Prostate gland (tissue), 2 donors: ENCODE measurements at places on chromosomes 2 and 18. TPM values are rescaled to one million over a fixed set of nuclear protein-coding genes. Genes with fewer than 3 reads are reported as not detected.
A peak's percentile ranks its signal among the peaks of the same experiment; 100 is the strongest.

- no peaks in the 10 kb centered on the region for H3K4me1 ChIP-seq
- DNase-seq: no peak
- no peak overlapping the region for H3K4me3 ChIP-seq
- H3K27ac ChIP-seq: no peak overlapping the region
- no peaks in the 10 kb centered on the region for H3K36me3 ChIP-seq
These were observed 70.3 kb downstream of the VAPA start for GRCh38 chr18:9984080-9984479.

DNA sequence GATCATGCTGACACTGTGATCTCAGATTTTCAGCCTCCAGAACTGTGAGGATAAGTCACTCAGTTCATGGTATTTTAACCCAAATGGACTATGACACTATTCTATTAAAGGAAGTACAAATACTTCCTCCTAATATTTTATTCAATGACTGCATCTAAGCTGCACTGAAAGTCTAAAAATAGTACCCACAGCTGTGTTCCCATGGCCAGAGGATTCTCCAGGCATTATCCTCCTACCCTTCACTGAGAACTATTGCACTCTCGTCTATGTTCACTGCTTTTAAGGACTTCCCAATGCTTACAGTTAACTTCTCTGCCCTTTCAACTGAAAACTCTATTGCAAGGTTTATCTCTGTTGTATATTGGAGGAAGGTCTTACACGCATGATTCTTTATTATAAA is 15.2 kb downstream of the LRATD1 start:
- no peak overlapping the region for H3K4me3 ChIP-seq
- DNase-seq: no peak
- H3K4me1 ChIP-seq: no peaks in the 10 kb centered on the region
- H3K27ac ChIP-seq: no peak overlapping the region
- no peaks in the 10 kb centered on the region for H3K27me3 ChIP-seq

DNA sequence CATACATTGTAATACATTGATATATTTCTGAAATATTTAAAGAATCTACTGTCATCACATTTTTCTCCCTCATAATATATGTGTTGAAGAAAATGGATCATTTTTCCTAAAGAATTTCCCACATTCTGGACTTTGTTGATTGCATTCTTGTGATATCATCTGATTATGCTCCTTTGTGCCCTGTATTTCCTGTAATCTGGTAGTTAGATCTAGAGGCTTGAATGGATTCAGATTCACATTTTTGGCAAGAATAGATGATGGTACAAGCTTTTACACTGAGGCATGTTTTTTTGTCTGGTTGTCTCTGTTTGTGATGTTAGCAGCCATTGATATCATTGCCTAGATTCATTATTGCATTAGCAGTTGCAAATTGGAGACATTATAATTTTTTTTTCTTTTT is 13.4 kb downstream of the UBXN2A start:
- no peak overlapping the region for H3K4me3 ChIP-seq
- H3K27ac ChIP-seq: no peak overlapping the region
- H3K36me3 ChIP-seq: no peaks in the 10 kb centered on the region

The MBOAT2 gene
- 20.3 TPM for total RNA-seq

- peak; percentile 89 for DNase-seq
- peak within 1 kb of the TSS; percentile 80 for H3K4me3 ChIP-seq
- no peaks in the 10 kb centered on the region for H3K27me3 ChIP-seq
These were observed at the start of gene PCBP1 for GRCh38 chr2:70086838-70087701. TSS of gene PCBP1 (plus strand) at chr2:70087477. CDS start at chr2:70087744, 267 bp downstream.

- H3K27ac ChIP-seq: no peak overlapping the region
- H3K36me3 ChIP-seq: no peaks in the 10 kb centered on the region
- H3K4me3 ChIP-seq: no peak overlapping the region
- DNase-seq: no peak
- H3K27me3 ChIP-seq: no peaks in the 10 kb centered on the region
- no peaks in the 10 kb centered on the region for H3K4me1 ChIP-seq
These were observed 80.9 kb upstream of the FOSL2 start for GRCh38 chr2:28311660-28312249.

DNA sequence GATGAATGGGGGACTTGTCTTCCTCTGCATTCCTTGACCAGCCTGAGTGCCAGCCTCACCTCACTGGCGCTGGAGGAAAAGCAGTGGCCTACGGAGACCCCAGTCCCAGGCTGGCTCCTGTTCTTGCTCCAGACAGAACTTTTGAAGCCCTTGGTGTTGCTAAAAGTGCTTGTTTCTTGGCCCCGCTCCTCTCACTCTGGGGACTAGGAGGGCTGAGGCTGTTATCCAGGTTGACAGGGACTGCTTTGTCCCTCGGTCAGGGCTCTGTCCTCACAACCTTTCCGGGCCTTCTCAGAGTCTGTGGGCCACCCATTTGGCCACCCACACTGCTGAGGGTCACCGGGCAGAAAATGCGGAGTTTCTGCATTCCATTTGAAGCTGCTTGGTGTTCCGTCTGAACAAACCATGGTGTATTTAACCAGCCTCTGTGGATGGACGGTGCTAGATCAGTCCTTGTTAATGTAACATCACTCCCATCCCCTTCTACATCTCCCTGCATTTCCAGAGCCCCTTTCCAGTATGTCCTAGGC is 25.6 kb downstream of the B3GNT7 start:
- H3K27ac ChIP-seq: no peak overlapping the region
- no peaks in the 10 kb centered on the region for H3K36me3 ChIP-seq
- H3K4me3 ChIP-seq: no peak overlapping the region
- no peaks in the 10 kb centered on the region for H3K27me3 ChIP-seq
- DNase-seq: no peak

- no peaks in the 10 kb centered on the region for H3K36me3 ChIP-seq
- no peaks in the 10 kb centered on the region for H3K4me1 ChIP-seq
- no peak for DNase-seq
- H3K27ac ChIP-seq: no peak overlapping the region
These were observed 82.9 kb downstream of the MSH2 start for GRCh38 chr2:47485751-47486300.

The LTBP1 gene
- 25.9 TPM for total RNA-seq
